ENCODE measurements at places on chromosomes 16 and 17.

- DNase-seq = no peak
These were observed 786 bp downstream of the TMC7 start for GRCh38 chr16:18984435-18985005.

- DNase-seq = no peak
These were observed 15.2 kb downstream of the UBE2O start for GRCh38 chr17:76437467-76438402.

- DNase-seq = no peak
These were observed 107.3 kb upstream of the CDH5 start for GRCh38 chr16:66258916-66259845.

DNA sequence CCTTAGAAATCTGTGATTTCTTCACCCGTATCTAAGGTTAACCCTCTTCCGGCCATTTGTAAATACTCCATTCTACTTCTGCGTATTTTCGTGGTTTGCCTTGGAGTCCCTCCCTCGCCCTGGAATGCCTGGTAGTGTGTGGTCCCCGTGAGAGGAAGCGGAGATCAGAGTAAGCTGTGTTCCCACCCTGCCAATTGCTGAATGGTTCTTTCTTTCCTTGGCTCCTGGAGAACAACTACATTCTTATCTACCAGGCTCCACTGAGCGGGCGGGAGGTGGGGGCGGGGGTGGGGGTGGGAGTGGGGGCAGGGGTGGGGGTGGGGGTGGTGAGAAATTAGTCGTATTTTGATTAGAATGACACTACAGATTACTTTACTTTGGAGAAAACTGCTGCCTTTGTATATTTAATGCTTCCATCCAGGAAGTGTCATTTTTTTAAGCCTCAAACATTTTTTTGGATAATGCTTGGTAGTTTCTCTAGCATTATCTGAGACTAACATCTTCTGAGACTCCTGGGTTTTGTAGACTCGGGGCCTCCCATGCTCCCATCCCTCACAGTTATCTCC lies 20.9 kb upstream of the FASN start:
- DNase-seq = no peak

DNA sequence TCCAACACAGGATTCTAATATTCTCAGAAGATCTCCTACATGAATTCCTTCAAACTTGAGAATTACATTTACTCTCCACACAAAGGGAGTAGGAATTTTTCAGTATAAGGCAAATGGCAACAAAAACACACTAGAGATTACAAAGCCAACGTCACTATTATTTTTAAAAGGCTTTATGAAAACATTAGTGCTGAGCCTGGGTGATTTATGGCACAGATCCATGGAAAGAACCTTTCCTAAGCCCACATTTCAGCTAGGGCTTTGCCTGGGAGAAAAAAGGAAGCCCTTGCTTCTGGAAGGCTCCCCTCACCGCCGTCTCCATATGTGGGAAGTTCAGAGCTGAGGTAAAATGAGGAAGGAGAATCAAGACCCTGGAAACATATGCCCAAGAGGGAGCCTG lies 499.4 kb upstream of the HSBP1 start:
- no peak for DNase-seq

- DNase-seq = no peak
These were observed 17.6 kb upstream of the CDRT4 start for GRCh38 chr17:15485045-15485444.

- DNase-seq = no peak
These were observed 19.7 kb upstream of the RMI2 start for GRCh38 chr16:11325404-11326083.

DNA sequence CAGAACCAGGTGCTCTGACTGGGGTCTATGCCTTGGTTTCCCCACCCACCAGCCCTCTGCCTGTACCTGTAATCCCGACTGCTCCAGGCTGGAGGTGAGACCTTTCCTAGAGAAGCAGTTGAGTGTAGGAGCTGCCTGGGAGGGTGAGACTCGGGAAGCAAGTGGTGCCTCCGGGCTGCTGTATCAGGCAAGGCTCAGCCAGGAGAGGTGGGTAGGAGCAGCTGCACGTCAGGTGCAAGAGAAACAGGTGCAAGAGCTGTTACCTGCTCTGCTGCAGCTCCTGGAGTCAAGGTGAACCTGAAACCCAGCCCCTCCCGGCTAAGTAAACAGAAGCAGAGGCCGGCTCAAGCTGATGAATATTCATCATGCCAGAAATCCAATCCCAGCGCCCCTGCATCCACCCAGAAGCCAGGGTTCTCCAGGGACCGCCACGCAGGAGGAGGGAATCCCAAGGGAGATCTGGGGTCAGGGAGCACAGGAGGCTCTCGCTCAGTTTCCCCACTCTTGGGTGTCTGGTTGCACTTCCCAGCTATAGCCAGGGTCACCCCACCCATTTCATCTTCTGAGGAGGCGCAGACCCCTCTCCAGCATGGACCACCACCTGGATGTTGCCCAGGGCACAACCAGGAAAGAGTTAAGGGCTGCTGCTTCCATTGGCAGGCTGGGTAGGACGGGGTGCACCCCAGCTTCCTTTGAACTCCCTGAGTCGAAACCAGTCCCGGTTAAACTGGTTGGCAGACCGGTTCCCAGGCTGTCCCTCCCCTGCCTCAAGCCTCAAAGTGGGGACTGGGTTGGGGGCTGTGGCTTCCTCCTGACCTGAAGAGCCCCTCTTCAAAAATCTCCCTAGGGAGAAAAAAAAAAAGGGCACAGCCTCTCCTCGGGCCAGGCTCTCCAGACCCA lies at the start of gene PRR15L:
Gene PRR15L (minus strand): TSS at position 293 of the 900 bp plus-strand sequence. CDS start 4,649 bp downstream, outside the sequence.
- no peak for DNase-seq

DNA sequence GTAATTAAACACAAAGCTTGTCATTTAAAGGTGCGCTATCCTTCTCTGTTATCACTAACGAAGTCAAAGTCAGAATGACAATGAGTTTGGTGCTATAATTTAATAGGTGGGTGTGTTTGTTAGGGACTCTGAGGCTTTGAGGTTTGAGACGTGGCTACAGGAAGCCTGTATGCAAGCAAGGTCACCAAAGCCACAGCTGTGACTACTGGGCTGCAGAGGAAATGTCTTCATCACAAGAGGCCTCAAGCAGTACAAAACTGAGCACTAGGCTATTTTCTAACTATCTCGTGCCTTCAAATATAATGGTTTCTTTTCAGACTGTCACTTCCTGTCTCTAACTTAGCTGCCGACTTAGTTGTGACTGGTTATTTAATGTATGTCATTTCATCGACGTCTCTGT lies 141.2 kb downstream of the AATF start:
- no peak for DNase-seq

- no peak for DNase-seq
These were observed at the start of gene BTBD17 for GRCh38 chr17:74361230-74362068. BTBD17 (minus strand) TSS chr17:74361868; CDS start chr17:74361819, 49 bp downstream.

- DNase-seq = peak; percentile 19
These were observed 19.5 kb downstream of the SIAH1 start for GRCh38 chr16:48365601-48366164.

GRCh38 chr16:69106491-69107315 lies 1.2 kb downstream of the HAS3 start:
- DNase-seq = no peak

DNA sequence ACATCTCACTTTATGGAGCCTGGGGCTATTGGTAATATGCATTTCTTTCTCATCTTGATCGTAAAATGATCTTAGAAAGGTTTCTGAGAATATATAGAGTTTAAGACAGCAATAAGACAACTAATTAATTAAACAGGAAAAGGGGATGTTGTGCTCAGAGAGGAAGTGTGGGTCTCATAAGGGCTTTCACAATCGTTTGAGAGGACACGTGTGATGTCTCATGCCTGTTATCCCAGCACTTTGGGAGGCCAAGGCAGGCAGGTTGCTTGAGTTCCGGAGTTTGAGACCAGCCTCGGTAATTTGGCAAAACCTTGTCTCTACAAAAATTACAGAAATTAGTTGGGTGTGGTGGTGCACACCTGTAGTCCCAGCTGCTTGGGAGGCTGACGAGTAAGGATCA lies 295.6 kb downstream of the WWOX start:
- no peak for DNase-seq

DNA sequence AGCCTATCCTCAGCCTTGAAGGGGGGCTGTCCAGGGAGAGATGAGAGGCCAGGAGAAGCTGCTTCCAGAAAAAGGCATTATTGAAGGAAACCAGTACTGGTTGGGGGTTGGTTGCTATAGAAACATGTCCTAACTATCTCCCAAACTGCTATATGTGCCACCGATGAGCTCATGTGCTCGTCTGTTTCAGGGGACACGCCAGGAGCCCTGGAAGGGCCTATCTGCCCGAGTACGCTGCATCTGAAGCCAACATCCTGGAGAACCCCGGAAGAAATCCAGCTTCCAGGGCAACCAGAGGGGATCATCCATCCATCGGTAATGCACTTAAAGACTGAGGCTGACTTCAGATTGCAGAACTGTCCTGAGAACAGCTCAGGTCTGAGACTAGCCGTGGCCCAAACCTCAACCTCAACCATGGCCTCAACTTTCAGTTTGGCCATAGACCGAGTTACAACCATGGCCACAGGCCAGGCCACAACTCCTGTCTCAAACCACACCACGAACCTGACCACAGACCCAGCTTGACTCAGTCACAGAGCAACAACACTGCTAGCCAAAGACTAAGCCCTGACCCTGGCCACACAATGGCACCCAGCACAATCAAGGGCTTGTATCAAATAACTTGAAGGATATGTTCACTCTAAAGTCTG lies 10.2 kb downstream of the PITPNM3 start:
- no peak for DNase-seq

DNA sequence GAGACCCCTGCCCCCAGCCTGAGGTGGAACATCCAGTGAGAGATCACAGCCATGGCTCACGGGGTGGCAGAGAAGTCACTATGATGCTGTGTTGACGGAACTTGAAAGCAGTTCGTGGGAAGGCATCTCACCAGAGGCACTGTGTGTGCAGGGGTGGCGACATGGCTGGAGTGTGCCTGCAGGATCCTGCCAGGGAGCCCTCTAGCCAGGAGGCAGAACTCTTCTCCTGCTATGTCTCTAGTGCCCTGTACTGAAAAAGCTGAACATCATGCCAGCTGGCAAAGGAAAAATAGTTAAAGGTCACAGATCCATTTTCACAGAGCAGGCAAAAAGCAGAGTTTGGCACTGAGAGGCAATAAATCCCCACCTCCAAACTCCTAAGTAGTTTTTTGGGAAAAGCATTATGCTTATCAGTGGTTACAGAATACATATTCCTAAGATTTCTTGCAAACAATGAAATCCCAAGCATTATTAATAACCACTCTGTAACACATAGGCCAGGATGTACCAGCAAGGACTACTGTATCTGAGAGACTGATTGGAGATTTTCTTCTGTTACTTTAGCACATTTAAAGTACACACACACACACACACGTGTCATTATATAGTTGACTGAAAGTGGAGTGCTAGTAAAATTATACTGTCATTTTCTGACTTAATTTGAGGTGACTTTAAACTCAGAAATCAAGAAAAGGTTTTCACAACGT lies 36.8 kb downstream of the TNRC6C start:
- DNase-seq = no peak

GRCh38 chr16:1009358-1010150 lies 28.0 kb downstream of the SOX8 start:
- DNase-seq = no peak

DNA sequence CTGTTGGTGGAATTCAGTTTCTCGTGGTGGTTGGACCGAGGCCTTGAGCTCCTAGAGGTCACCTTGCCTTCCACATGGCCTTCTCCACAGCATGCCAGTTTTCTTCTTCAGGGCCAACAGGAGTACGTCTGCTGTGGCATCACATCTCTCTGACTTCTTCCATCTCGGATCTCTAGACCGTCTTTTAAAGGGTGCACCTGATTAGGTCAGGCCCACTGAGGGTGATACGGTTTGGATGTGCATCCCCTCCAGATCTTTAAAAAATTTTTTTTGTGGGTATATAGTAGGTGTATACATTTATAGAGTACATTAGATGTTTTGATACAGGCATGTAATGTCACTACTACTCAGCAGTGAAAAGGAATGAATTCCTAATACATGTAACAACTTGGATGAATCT lies 58.3 kb upstream of the BRD7 start:
- DNase-seq = no peak

DNA sequence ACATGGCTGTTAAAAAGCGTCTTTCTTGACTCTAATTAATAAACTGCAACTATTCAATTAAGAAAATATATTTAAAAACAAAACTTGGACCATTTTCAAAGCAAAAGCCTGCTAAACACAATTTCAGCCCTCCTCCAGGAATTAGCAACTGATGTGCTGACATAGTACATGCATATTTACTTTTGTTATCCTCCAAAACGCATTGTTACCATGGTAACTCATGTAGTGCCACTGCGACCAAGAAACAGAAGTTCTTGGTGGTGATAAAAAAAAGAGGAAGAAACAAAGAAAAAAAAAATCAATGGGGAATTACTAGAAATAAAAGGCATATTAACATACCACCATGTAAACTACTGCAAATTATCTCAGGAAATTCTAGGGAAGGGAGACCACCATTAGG lies 793.4 kb upstream of the CDH8 start:
- no peak for DNase-seq

GRCh38 chr17:60524463-60525327 lies 1.3 kb downstream of the APPBP2 start:
- DNase-seq = no peak

- DNase-seq = no peak
These were observed 140.8 kb downstream of the PRKCA start for GRCh38 chr17:66443166-66443565.

GRCh38 chr17:72538901-72539352 lies 418.1 kb downstream of the SOX9 start:
- no peak for DNase-seq

DNA sequence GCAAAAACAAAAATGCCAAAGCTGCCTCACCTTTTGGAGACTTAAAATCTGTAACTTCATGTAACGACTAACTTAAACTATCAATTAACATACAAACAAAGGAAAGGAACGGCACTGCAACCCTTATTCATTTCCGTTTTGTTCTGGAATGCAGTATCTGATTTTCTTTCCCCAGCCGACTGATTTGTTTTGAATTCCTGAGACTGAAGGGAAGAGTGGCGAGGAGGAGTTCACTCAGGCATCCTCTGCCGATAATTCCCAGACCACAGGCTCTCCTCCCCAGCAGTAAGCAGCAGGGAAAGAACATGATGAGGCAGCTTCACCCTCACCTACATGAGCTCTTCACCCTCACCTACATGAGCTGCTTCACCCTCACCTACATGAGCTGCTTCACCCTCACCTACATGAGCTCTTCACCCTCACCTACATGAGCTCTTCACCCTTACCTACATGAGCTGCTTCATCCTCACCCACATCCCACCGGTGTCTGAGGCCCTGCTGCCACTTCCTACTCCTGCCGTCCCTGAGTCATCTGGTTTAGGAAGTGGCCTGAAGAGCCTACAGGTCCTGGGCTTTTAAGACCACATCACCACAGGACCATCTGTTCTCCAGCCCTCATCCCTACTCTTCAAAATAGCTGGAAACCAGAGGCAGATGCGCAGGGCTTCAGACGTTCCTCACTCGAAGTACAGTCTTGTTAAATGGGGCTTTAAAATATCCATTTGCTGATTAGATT lies 168.0 kb upstream of the RPH3AL start:
- no peak for DNase-seq
